AG09309 (cell line): ENCODE measurements at places on chromosomes 2 and 18.

- no peak for DNase-seq
Observed at GRCh38 chr2:3503046-3503445, 16.3 kb downstream of the ADI1 start.

DNA sequence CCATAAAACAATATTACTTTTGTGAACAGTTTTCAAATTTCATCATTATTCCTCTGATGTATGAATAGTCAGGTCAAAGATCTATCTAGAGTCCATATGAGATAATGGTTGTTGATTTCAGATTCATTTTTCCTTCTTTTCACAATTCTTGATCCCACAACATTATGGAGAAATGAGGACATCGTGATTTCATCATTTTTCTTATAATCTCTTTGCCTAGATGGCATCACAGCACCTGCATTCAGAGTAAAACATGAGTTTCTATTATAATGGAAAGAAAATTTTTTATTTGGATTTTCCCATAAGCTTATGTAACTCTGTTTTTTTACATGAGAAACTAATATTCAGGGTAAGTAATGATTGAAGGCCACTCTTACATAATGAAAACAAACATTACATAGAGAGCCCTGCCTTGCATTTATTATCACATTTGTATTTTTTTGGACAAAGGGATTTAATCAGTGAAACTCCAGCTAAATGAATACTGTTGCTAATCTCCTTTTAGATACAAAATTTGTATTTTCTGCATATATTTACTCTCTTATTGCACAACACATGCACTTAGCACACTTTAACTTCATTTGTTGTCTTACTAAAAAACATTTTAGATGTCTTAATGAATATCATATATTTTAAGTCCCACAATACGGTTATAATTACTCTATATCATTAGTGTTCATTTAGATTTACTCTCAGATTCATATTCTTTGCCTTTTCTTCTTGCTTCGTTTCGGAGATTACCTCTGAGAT lies 188.4 kb upstream of the KYNU start:
- DNase-seq = no peak

- no peak for DNase-seq
Observed at GRCh38 chr2:20073460-20073859, 22.0 kb upstream of the LAPTM4A start.

DNA sequence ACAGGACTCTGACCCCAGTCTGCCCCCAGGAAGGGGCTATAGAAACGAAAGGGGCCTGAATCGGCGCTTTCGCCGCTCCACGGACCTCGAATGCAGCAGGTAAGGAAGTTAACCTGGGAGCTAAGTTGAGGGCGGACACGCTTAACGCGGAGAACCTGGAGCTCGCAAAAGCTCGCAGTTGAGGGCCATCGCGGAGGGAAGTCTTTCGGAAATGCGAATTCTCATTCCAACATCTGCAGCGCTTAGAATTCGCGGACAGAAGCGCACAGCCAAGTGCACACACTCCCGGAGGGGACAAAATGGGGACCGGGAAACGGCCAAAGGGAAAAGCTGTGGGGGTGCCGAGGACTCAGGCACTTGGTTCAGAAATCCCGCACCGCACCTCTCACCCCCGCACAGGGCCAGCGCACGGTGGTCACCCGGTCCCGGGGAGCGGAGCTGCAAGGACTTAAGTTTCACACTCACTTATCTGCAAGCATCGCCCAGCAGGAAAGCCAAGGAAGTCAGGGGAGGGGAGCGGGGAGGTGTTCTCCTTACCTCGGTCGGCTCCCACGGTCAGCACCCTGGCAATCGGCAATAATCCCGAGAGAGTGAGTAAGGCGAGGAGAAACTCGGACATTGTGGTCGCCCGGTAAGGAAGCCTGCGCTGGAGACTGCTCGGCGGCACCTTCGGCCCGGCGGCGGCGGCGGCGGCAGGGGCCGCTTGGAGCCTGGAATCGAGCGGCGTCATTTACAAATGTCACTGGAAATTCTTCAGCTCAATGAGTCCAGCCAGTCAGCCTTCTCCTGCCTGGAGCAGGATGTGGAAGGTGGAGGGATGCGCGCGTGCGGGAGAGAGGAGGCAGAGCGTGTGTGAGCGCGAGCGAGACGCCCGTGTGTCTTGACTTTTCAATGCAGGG lies 456 bp downstream of the LRP1B start:
- DNase-seq = no peak

DNA sequence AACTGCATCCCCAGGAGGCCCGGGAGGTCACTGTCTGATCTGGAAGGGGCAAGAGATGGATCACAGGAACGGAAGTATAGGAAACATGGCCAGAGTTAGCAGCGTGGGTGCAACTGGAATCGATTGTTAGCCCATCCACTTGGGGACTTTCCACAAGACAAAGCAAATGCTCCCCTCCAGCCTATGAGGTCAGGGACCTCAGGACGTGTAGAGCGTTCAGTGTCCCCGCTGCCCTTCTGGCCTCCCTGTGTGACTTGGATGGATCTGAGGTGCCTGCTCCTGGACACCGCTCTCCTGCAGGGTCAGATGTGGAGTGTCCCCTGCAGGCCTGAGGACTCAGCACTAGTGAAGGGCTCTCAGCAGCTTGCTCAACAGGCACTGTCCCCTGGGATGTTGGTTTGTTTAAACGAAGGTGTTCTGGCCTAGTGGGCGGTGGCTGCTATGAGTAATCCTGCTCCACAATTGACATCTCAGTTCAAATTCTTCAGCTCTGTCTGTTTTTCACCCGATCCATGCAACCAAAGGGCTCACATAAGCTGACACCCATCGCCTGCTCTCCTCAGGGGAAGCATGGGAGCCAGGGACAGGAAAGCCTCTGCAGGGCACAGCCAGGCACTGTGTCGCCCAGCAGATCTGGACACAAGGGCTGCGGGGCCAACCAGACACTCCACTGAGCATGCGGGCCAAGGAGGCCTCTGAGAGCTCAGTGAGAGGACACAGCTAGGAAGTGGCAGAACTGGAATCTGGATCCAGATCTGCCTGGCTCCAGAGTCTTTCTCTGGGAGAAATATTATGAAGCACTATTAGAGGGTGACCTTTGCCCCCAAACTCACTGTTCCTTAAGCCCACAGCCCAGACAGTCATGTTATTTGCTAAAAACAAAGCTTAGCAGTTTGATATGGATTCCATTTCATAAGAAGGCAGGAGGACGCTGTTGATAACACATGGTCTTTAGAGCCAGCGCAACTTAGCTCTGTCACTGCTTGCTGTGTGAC lies 78.5 kb downstream of the RHOB start:
- no peak for DNase-seq

DNA sequence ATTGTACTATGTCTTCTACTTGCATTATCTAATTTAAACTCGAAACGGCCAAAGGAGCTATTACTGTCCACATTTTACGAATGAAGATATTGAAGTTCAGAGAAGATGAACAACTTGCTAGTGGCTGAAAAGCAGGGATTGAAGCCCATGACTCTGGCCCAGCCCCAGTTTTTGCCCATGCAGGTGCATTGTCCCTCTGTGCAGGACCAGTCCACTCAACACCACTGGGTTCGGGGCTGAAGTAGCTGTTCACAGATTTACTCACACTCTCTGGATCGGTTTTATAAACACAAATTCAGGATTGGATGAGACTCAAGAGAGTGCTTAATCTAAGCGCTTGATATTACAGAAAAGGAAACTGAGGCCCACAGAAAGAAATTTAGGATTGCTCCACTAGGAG lies 1.4 kb upstream of the IHH start:
- no peak for DNase-seq

- DNase-seq = no peak
Observed at GRCh38 chr18:56889621-56890020, 238.5 kb downstream of the WDR7 start.

DNA sequence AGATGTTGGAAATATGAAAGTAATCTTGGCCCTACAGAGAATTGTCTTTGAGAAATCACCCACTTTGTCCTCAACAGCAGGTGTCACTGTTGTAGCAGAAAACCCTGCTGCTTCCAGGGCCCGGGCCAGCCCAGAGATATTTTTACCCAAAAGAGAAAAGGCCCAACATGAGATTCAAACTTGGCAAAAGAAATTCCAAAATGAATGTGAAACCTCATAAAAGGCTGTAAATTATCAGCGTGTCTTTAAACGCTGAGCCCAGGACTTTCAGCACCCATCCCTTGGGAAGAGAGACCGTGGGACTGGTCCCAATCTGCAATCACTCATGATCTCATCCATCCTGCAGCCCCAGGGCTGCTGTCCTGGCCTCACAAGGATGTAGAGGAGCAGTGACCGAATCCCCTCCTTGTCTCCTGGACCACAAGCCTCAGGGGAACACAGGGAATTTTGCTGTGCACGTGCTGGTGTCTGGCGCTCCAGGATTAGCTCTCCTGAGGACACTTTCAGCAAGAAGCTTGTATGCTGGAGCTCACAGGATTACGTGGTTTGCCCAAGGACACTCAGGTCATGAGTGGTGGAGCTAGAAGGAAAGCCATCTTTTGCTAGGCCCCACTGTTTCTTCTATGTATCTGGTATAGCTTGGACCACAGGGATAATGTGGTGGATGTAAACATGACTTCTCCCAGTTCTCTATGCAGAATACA lies 202.1 kb downstream of the RNF144A start:
- DNase-seq = no peak

- no peak for DNase-seq
Observed at GRCh38 chr2:10768063-10768507, 44.5 kb downstream of the PDIA6 start.

DNA sequence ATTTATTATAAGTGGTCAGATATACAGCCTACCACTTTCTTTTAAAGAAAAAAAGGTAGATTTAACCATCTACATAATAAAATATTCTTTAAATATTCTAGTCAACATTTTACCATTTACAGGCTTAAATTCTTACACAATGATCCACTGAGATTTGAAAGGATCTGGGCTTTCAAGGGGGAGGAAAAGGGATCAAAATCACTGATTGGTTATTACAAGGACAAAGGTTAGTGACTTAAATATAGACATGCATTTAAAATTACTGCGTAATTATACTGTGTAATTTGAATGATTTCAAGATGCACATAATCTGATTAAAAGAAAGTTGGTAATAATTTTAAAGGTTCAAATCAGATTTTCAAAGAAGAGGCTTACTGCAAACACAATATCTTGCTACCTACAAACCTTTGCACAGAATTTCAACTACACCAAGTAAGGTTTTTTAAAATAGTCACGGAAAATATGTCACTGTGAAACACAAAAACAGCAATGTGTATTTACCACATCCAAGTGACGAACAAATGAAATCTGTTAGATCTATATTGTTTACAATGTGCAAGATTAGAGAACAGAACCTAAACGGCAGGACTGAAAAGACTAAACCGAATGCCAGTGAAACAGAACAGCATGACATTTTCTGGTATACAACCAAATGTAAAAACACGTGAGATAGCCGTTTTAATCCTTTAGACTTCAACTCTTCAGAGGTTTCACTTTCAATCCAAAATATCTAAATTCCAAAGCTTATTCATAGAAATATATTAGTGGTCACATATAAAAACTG lies 40.8 kb downstream of the RTN4 start:
- no peak for DNase-seq

DNA sequence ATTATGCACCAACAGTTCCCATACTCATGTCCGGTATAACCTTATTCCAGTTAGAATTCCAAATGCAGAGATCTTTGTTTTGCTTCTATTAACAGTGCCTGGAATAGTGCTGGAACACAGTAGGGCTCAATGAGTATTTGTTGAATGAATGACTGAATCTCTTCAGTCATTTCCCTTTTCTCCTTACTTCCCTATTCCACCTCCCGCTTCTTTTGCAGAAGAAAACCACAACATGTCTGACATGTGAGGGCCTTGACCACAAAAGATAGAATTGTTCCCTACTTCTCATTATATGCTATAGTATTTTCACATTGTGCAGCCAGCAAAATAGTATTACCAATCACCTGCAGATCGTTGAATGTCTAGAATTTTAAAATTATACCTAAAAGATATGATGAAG lies 19.5 kb upstream of the HNRNPLL start:
- no peak for DNase-seq

- no peak for DNase-seq
Observed at GRCh38 chr2:149221898-149222297, 108.5 kb upstream of the LYPD6 start.

DNA sequence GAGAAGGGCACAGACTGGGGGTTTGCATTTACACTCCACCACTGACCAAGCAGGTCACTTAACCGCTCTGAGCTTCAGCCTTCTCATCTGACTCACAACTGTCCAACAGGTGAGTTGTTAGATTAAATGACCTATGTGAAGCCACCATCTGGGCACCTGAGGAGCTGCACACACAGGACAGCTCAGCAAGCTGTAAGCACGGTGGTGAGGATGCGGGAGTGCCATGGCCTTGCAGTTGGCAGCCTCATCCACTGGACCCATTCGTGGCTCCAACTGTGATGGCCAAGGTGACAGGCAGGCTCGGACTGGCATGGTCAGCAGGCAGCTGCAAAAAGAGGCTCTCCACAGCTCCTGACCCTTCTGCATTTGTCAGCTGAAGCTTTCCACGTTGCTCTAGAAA lies 23.3 kb upstream of the AMMECR1L start:
- no peak for DNase-seq

DNA sequence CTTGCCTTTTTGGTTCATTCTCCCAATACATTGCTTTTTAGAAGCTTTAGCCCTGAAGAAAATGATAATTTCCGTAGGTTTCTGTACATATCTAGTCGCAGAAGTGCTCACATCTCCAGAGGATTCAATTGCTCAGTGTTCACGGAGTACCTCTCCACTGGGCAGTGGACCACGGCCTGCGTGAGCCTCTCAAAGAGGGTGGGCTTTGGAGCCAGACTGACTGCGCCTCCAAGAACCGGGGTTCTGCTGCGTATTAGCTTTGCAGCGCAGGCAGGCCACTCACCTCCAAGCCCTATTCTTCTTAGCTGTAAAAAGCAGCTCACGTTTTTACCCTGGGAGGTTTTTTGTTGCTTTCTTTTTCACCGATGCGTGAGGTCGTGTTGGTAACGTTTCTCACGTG lies 35.4 kb downstream of the NTSR2 start:
- no peak for DNase-seq

- DNase-seq = no peak
Observed at GRCh38 chr18:73023975-73024374, 156.2 kb upstream of the NETO1 start.

DNA sequence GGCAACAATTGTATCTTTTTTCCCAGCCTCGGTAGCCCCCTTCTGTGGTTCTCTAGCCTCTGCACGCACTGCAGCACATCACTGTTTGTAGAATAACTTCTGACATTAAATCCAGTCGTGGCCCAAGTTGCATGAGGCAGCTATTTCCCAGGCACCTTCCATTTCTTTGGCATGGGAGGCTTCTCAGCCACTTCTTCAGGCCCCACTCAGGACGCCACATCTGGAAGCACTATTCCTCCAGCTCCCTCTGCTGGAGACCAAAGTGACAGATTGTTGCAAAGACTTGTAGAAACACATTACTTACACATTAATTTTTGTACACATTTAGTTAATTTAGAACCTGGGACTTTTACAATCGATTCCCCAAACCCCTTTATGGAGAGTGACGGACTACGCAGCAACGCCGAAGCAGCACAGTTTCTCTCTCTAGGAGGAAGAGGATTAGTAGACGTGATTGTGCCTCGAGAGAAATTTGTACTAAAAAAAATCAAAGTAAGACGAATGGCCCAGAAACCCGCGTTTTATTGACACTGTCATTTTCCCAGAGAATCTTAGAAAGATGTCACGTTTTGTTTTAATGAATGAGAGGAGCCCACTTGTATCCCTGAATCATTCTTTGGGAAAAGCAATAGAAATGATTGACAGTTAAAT lies 57.8 kb upstream of the RGPD5 start:
- no peak for DNase-seq

- no peak for DNase-seq
Observed at GRCh38 chr2:167196461-167197252, 308.4 kb downstream of the XIRP2 start.
